NCI-H510A (cell line): ENCODE measurements at places on chromosomes 1 and 21.

- no peak for DNase-seq
These were observed 67.1 kb downstream of the HIVEP3 start for GRCh38 chr1:41851589-41851988.

DNA sequence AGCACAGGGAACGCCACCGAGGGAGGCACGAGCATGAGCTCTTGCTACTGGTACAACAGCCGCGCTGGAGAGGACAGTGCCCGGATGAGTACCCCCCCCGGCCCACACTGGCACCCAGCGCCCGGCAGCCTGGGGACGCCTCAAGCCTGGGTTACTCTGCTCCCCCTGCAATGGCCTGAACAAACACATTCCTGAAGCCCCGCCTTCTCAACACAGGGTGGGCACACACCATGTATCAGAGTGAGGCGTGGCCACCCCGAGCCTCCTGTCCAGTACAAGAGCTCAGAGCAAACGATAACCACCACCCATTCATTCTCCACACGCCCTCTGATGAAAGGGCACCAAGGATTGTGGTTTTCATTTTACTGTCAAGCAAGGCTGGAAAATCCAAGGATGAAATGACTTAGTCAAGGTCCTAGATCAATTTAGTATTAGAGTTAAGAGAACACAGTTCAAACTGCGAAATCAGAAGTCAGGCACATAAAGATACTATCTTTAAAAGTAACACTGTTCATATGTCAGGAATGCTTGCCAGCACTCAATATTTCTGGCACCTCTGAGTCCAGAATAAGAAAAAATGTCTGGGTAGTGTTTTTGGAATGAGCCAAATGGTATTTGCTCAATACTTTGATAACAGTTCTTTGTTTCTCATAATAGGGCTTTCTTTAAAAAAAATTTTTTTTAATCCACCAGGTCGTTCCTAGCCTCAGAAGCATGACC is 22.0 kb downstream of the UBE2G2 start:
- no peak for DNase-seq

GRCh38 chr1:8512504-8512903 is 194.6 kb downstream of the SLC45A1 start:
- DNase-seq: no peak

GRCh38 chr1:108011295-108011694 is 46.3 kb upstream of the VAV3 start:
- DNase-seq: no peak

DNA sequence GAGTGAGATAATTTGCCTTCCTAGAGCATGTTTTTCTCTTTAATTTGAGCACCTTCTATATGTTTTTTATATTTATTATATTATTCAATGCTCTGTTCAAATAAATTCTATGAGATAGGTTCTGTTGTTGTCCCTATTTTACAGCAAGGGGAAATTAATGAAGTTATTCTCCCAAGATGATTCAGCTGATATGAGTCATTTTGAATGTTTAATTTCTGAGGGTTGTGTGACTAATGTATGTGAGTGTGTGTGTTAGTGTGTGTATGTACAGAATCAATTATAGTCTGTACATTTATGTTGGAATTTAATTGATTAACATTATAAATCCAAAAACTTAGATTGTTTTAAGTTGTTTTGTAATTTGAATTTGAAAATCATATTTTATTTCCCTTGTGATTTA is 1536.7 kb upstream of the B3GALT2 start:
- no peak for DNase-seq

DNA sequence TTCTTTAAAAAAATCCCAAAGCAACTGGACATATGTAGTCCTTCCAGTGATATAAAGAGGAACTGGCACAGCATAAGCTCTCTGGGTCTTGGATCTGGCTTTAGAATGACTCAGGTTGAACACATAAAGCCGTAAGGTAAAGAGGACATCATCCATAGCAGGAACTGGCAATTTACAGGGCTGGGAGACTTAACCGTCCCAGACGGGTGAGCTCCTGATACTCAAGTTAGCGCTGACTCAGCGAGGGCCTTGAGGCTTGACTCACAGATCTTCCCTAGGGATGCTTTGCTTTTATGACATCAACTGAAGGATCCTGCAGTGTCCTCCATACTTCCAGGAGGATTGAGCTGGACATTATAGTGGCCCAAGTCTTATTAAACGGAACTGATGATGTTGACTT is 154.1 kb downstream of the CLIC6 start:
- DNase-seq: no peak

GRCh38 chr1:6547301-6547700 is 7.0 kb downstream of the NOL9 start:
- DNase-seq: no peak

DNA sequence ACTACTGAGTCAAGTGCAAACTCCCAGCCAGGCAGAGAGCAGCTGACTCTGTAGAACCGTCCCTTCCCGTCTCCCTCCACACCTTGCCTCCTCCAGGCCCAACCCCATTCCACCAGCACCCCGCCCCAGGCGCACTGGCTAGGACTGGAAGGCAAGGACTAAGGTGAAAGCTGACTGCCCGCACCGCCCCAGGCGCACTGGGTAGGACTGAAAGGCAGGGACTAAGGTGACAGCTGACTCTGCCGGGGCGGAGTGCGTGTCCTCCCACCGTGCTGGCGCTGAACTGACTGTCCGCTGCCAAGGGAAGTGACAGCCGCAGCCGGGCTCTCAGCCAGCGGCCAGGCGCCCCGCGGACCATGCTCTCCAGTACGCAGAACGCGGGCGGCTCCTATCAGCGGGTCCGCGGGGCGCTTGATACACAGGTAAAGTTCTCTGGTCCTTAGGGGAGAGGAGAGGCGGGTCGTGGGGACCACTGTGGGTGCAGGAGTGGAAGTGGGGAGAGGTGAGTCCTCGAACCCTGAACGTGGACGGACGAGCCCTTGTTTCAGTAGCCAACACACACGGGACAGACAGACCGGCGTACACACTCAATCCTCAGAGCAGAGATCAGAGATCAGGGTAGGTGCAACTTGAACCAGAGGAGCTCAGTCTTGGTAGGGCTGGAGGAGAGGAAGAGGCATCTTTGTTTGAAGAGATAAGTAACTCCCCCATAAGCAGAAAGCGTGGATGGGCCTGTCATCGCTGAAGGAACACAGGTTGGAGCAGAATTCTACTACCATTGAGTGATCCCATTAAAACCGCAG is 58.0 kb downstream of the RBM11 start:
- no peak for DNase-seq

DNA sequence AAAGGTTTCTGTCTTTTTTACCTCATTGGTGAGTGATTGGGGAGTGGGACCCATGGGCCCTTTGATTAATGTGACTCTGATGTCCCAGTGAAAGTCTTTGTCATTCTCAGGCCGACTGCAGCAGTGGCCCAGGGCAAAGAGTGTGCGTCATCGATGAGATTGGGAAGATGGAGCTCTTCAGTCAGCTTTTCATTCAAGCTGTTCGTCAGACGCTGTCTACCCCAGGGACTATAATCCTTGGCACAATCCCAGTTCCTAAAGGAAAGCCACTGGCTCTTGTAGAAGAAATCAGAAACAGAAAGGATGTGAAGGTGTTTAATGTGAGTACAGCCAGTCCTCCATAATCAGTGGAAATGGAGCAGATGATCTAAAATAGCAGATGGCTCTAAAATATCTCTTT is 19.4 kb downstream of the NTPCR start:
- no peak for DNase-seq

- no peak for DNase-seq
These were observed 13.6 kb downstream of the TTC39A start for GRCh38 chr1:51316846-51317120.

GRCh38 chr1:30407865-30408580 is 315.4 kb downstream of the MATN1 start:
- DNase-seq: no peak

DNA sequence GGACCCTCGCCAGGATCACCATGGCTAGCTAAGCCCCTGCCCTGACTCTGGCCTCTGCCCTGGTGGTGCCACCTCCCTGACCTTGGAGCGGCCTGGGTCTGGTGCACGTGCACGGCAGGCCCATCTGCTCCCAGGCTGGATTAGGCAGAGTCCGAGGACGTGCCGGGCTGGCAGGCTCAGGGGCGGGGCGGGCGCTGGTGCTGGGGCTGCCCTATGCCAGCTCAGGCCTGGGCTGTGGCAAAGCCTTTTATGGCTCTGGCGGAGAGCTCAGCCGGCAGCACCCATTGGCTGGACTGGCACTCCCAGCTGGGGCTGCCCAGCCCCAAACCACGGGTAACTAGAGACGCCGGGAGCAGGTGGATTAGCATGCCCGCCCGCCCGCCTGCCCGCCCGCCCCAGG is 17.1 kb upstream of the EDN2 start:
- DNase-seq: peak; percentile 99

DNA sequence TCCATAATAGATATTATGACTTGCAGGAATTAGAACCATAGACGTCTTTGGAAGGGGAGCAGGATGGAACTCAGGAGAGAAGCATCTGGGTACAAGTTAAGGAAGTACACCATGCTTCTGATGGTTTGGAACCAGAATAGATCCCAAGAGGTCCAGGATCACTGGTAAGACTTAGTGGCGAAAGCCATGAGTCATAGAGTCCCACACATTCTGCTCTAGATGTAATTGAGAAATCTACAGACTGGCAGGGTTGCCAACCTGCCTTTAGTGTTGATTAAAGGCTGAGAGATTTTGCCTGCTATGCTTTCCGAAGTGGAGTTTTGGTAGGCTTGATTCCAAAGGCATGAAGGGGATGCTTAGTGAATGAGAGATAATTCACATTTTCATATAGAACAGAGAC is 57.1 kb upstream of the C1orf87 start:
- no peak for DNase-seq

GRCh38 chr1:202802998-202803932 is 5.0 kb downstream of the KDM5B start:
- DNase-seq: no peak

- DNase-seq: no peak
These were observed 857.9 kb downstream of the BRINP3 start for GRCh38 chr1:189619682-189620332.

DNA sequence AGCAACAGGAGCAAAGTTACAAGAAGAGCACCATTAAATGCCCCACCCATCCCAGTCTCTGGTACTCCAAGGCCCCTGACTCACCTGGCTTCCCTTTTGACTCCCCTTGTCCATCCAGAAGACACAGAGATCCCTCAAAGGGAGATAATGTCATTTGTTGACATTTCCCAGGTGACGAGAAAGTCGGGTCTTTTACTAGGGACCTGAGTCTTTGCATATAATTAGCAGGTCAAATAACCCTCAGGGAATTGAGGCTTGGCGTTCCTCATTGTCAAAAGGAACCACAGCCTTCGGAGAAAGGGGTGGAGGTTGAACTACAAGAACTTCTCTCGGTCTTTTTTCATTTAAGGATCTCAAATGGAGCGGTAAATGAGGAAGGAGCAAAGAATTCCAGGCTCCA is 133.2 kb downstream of the PROX1 start:
- no peak for DNase-seq

DNA sequence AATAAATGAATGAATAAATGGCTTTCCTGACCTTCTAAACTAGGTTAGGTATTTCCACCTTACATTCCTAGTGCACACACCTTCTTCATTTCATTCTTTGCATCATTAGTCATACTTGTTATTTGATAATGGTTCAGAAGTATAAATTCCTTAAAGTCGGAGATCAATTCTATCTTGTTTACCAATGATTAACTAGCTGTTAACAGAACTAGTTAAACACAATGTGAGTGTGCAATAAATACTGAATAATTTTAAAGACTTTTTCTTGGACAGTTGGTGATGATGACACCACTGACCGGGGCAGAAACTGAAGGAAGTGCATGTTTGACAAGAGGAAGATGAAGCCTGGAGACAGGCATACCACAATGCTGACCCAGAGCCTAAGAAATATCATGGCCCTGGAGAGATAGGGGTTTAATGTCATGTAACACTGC is 207.1 kb upstream of the DEPDC1 start:
- no peak for DNase-seq
